ENCODE measurements at places on chromosomes 1 and 21. TPM values are rescaled to one million over a fixed set of nuclear protein-coding genes. Genes with fewer than 3 reads are reported as not detected.

The FAM167B gene
- total RNA-seq: 1.1 TPM

The AJAP1 gene
- total RNA-seq: not detected

The MRPL55 gene
- total RNA-seq: 43.1 TPM

The RUSC1 gene
- total RNA-seq: 26.2 TPM

The DMBX1 gene
- total RNA-seq: 0.30 TPM

The F13B gene
- not detected for total RNA-seq

DNA sequence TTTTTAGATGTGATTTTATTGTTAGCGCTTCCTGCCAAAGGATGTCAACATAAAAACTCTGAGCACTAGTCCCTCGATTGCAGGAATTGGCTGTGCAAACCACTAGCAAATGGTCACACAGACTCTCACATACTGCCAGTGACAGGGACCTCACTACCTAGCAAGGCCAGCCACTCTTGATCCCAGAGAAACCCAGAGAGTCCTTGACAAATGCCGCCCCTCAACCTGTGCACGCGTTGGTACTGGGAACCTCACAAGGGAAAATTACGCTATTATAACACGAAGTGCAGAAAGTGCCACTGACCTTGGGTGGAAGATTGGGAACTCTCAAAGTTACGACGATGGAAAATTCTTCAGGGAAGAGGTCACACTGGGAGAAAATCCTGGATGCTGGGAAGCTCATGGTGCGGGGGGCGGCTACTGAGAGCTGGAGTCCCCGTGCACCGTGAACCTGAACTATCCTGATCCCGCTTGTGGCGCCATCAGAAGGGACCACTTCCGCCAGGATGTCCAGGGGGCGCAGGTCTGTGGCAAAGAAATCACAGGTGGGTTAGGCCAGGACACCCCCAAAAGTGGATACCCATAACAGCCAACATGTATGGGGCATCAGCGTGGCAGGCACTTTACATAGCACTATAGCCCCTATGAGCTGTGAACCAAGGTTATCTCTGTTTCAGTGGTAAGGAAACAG lies 5.9 kb upstream of the KRTAP10-4 start:
- H3K4me3 ChIP-seq: no peak overlapping the region
- peaks cover 2% of the 10 kb centered on the region for H3K27me3 ChIP-seq
- H3K36me3 ChIP-seq: no peaks in the 10 kb centered on the region
- no peak overlapping the region for H3K27ac ChIP-seq
- peaks cover 11% of the 10 kb centered on the region for H3K4me1 ChIP-seq
- DNase-seq: no peak

DNA sequence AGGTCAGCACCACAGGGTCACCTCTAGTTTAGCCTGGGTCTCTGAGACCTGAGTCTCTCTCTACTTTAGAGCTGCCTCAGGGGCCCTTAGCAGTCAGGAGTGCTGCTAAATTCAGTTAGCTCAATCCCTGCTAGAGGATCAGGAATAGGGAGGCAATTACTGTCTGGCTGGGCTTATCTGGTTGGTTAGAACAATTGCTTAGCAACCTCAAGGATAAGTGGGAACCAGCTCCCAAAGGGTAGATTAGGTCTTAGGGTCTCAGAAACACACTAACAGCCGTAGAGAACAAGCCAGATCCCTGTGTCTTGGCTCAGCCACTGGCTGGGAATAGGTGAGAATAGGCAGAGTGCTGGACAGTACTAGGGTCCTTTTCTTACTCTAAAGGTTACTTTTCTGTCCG lies 7.7 kb downstream of the PM20D1 start:
- peaks cover 1% of the 10 kb centered on the region for H3K4me1 ChIP-seq
- H3K27me3 ChIP-seq: no peaks in the 10 kb centered on the region
- H3K36me3 ChIP-seq: no peaks in the 10 kb centered on the region
- H3K27ac ChIP-seq: no peak overlapping the region

DNA sequence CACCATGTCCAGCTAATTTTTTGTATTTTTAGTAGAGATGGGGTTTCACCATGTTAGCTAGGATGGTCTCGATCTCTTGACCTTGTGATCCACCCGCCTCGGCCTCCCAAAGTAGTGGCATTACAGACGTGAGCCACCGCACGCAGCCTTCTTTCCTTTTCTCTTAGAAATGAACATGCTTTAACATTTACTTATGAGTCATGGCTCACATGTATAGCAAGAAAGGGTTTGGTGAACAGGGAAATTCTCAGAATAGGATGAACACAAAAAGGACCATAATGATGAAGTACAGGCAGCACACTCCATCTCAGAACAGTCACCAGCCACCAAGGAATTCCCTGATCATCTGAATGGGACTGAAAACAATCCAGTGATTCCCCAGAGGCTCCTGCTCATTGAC lies 9.4 kb upstream of the VAMP4 start:
- no peaks in the 10 kb centered on the region for H3K27me3 ChIP-seq
- peak overlapping the region; percentile 71 for H3K27ac ChIP-seq
- DNase-seq: peak; percentile 30
- H3K4me3 ChIP-seq: no peak overlapping the region
- H3K36me3 ChIP-seq: peaks cover 4% of the 10 kb centered on the region
- peaks cover 14% of the 10 kb centered on the region for H3K4me1 ChIP-seq

DNA sequence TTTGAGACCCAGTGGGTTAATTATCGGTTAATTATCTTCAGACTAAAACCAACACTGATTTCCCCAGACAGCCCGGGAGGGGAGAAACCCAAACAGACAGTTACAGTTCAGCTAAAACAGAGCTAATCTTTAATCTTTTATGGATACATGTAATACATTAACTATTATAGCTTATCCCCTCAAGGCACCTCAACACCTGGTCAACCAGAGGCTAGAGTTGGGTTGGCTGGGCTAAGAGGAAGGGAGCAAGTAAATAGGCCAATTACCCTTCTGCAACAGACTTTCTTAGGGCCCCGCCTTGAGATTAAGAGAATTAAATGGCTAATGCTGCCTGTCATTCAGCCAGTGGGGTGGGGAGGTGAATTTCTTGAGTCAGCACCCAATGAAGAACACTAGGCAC lies 6.6 kb upstream of the MED18 start:
- no peaks in the 10 kb centered on the region for H3K36me3 ChIP-seq
- peaks cover 3% of the 10 kb centered on the region for H3K4me1 ChIP-seq
- H3K27ac ChIP-seq: no peak overlapping the region
- peaks cover 6% of the 10 kb centered on the region for H3K27me3 ChIP-seq
- DNase-seq: no peak

DNA sequence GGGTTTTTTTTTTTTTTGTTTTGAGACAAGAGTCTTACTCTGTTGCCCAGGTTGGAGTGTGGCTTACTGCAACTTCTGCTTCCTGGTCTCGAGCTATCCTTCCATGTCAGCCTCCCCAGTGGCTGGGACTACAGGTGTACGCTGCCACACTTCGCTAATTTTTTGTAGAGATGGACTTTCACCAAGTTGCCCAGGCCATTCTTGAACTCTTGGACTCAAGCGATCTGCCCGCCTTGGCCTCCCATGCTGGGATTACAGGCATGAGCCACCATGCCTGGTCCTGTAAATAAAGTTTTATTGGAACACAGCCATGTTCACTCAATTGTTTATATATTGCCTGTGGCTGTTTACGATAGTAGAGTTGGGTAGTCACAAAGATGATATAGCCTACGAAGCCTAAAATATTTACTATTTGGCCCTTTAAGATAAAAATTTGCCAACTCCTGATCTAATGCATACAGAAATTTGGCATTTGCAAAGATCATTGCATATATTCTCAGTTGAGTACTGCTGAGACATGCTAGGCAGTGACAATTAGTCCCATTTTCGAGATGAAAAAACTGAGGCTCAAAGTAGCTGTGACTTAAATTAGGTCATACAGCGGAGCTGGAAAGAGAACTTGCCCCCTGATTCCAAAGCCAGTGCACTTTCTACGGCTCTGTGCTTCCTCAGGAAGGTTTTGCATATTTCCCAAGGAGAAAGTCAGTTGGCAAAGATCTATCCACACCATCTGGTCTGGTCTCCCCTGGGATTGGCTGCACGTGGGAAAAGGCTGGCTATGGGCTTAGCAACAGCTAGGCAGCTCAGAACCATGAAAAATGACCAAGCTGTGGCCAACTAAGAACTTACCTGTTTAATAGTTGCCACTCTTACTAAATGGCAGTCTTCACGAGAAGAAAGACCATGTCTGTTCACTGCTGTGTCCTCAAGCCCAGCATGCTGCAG lies 19.4 kb downstream of the MECR start:
- H3K4me1 ChIP-seq: no peaks in the 10 kb centered on the region
- H3K36me3 ChIP-seq: peaks cover 8% of the 10 kb centered on the region
- H3K27ac ChIP-seq: no peak overlapping the region
- DNase-seq: no peak
- H3K4me3 ChIP-seq: no peak overlapping the region

DNA sequence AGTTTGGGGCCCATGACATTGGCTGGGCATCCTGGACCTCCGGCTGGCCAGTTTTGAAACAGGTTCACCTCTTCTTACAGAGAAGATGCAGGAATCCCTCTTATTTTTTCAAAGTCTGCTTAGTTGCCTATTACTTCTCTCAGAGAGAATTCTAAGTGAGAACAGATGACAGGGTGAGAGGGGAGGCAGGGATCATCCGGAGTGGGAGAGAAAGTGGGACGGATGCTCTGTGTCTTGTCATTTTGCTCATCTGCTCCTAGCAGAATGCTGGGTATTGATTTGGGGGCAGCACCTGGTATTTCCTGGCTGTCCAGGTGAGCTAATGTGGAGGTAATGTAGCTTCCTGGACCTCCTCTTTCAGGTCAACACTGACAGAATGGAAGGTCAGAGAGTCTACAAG lies 32.4 kb downstream of the GNG4 start:
- no peaks in the 10 kb centered on the region for H3K4me1 ChIP-seq
- no peak overlapping the region for H3K4me3 ChIP-seq
- H3K27me3 ChIP-seq: peaks cover 3% of the 10 kb centered on the region
- no peak overlapping the region for H3K27ac ChIP-seq
- no peaks in the 10 kb centered on the region for H3K36me3 ChIP-seq

DNA sequence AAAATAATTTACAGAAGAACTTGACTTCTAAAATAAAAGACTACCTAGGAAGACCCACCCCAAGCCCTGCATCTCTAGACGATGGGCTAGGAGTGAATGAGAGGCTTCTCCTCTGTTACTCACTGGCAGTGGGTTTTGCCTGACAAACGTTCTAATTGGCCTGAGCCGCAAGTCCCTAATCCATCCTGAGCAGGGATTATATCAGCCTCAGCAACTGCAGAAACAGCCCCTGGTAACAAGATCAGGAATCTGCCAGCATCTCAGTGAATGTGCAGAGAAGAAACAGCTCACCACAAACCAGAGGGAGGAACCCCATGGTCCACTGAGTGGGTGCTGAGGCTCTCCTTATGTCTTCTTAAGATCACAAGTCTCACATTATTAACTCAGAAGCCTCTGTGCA lies 240.6 kb downstream of the BRINP2 start:
- H3K4me3 ChIP-seq: no peak overlapping the region
- no peaks in the 10 kb centered on the region for H3K27me3 ChIP-seq
- no peak for DNase-seq
- no peaks in the 10 kb centered on the region for H3K4me1 ChIP-seq

DNA sequence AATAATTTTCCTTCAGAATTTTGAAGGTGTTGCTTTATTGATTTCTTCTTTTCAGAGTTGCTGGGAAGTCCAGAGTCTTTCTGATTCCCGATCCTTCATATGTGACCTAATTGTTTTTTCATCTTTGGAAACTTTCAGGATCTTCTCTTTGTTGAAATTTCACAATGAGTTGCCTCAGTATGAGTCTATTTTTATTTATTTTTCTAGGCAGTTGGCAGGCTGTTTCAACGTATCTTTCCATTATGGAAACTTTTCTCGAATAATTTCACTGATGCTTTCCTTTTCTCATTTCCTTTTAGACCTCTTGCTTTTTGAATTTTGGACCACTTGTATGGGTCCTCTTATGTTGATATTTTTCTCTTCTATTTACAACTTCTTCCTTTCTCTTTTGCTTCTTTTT lies 354.3 kb downstream of the TGFB2 start:
- H3K4me3 ChIP-seq: no peak overlapping the region
- no peaks in the 10 kb centered on the region for H3K27me3 ChIP-seq
- no peaks in the 10 kb centered on the region for H3K36me3 ChIP-seq
- H3K27ac ChIP-seq: no peak overlapping the region
- DNase-seq: no peak

GRCh38 chr1:65178235-65178634 lies 30.2 kb downstream of the AK4 start:
- no peak for DNase-seq
- H3K27ac ChIP-seq: no peak overlapping the region
- H3K4me3 ChIP-seq: no peak overlapping the region
- no peaks in the 10 kb centered on the region for H3K36me3 ChIP-seq
- no peaks in the 10 kb centered on the region for H3K27me3 ChIP-seq

DNA sequence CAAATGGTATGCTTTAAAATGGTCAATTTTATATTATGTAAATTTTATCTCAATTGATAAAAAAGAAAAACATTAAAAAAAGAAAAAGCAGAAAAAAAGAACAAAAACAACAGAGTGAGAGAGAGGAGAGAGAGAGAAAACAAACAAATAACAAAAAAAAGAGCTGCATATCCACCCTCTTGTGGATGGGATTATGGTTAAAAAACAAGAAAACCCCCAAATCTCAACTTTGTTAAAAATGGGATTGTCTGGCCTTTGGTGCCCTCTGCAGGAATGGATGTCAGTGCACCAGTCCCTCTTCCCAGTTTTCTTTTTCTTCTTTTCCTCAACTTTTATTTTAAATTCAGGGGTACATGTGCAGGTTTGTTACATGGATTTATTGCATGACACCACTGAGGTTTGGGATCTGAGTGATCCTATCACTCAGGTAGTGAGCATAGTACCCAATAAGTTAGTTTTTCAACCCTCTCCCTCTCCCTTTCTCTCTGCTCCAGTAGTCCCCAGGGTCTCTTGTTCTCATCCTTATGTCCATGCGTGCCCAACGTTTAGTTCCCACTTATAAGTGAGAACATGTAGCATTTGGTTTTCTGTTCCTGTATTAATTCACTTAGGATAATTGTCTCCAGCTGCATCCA lies 28.1 kb downstream of the RNF187 start:
- no peak overlapping the region for H3K27ac ChIP-seq
- no peak overlapping the region for H3K4me3 ChIP-seq
- H3K27me3 ChIP-seq: peaks cover 52% of the 10 kb centered on the region
- DNase-seq: peak; percentile 29
- peaks cover 21% of the 10 kb centered on the region for H3K4me1 ChIP-seq

- H3K27ac ChIP-seq: no peak overlapping the region
- DNase-seq: no peak
- H3K4me3 ChIP-seq: no peak overlapping the region
- no peaks in the 10 kb centered on the region for H3K4me1 ChIP-seq
- H3K36me3 ChIP-seq: no peaks in the 10 kb centered on the region
Measured at GRCh38 chr1:60141276-60141675, 67.7 kb upstream of the C1orf87 start.

- H3K4me3 ChIP-seq: no peak overlapping the region
- DNase-seq: no peak
- H3K36me3 ChIP-seq: peaks cover 61% of the 10 kb centered on the region
Measured at GRCh38 chr21:37232274-37233018, 34.7 kb downstream of the VPS26C start.

DNA sequence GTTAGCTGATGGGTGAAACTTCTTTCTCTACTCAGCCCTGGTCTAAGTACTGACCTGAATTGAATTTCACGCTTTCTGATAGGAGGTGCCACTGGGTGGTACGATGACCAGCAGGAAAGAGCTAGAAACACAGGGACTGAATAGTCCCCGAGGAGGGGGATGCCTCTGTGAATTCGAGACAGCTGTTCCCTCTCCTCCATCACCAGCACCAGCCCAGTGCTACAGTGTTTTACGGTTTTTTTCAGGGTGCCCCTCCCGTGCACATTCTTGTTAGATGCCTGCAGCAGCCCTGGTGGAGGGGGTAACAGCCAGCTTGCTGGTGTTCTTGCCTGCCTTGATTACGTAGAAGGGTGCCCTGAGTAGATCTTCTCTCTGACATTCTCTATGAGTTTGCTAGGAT lies 7.1 kb downstream of the HUNK start:
- H3K4me3 ChIP-seq: no peak overlapping the region
- H3K27me3 ChIP-seq: peaks cover 26% of the 10 kb centered on the region
- no peak for DNase-seq
- H3K4me1 ChIP-seq: no peaks in the 10 kb centered on the region

Measured in activated CD4-positive, alpha-beta memory T cell treated with anti-CD3 and anti-CD28 coated beads, Interleukin-2, amount 10 ng/mL, durations not matched to agents 7 days and 5 days (primary cell).